ENCODE measurements at places on chromosomes 7 and 10.

DNA sequence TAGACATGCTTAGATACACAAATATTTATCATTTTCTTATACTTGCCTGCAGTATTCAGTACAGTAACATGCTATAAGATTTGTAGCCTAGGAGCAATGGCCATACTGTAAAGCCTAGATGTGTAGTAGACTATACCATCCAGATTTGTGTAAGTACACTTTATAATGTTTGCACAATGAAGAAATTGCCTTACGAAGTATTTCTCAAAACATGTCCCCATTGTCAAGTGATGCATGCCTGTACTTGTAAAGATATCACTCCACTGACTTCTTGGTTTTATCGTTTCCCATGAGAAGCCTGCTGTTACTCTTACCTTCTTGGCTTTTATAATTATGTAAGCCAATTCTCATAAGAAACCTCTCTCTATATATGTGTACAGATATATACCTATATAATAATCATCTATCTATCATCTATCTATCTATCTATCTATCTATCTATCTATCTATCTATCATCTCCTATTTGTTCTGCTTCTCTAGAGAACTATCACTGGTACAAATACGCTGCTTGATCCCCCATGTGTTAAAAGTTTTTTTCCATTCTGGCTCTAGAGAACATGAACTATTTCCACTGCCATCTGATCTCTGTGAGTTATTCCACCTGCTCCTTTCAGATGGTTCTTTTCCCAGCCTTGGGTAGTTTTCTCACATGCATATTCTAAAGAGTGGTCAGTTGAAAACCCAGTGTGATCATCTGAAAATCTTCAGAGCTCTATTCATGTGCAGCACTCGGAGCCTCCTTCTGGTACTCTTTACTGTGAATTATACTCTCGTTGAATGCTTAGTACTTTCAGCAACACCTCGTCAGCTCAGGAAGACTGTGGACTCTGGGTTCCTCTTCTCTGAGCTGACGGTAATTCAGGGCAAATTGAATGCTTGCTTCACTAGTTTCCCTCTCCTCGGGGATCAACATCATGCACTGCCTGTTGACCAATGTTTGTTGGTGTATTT lies 14.5 kb upstream of the VCL start:
- peak; percentile 48 for DNase-seq

DNA sequence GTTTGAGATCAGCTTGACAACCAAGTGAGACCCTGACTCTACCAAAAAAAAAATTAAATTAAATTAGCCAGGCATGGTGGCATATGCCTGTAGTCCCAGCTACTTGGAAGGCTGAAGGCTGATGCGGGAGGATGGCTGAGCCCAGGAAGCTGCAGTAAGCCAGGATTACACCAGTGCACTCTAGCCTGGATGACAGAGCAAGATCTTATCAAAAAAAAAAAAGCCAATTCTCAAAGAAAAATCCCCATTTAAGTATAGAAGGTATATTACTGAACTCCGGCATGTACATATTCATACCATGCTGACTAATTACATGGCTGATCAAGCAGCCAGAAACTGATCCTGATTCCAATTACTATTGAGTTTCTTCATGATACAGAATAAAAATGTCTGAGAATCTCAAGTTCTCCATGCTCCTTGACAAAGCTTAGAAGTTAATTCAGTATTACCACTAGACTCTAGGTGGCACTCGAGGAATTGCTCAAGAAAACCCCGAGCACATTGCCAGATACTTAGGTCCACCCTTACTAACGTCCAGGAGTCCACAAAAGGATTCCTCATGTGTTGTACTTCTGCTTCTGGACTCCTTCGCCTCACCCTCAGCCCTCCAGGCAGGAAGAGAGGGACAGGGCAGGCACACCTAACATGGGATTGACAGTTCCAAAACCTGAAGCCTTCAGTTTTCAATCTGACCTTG lies 148.9 kb downstream of the PARD3 start:
- peak; percentile 70 for DNase-seq

- DNase-seq = no peak
These were observed 38.5 kb downstream of the ERCC6 start for GRCh38 chr10:49500412-49500811.

DNA sequence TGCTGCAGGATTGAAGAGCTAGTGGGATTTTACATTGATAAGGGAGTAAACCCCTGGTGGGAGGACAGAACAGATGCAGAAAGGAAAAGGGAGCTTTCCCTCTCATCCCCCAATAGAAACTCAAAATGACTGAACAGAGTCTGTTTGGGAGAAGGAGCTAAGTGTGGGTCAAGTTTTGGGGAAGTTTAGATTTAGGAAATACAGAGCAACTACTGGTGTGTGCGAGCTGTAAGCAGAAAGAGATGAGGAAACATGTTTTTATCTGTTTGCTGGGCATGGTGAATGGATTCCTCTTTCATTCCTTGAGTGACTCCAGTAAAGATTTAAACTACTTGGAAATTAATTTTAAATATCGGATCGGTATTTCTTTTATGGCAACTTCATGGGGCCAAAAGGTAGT lies 132.7 kb downstream of the AOAH start:
- peak; percentile 7 for DNase-seq

DNA sequence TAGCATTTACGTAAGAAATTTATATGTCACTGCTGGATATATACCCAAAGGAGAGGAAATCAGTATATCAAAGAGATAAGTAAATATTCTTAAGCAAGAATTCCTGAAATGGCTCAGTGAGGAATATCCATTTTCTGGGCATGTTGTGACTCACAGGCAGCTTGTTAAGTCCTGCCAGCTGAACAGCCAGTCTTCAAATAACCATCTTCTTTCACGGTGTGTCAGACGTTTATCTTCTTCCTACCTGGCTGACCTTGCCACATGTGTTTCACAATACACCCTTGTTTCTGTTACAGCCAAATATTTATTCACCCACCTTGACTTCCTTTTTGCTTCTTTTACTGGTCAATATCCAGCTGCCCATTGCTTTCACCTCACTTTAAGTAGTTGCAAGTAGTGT lies 648.1 kb downstream of the ANKRD7 start:
- DNase-seq = no peak

- DNase-seq = no peak
These were observed 30.9 kb upstream of the KMT2E start for GRCh38 chr7:104983076-104983577.

DNA sequence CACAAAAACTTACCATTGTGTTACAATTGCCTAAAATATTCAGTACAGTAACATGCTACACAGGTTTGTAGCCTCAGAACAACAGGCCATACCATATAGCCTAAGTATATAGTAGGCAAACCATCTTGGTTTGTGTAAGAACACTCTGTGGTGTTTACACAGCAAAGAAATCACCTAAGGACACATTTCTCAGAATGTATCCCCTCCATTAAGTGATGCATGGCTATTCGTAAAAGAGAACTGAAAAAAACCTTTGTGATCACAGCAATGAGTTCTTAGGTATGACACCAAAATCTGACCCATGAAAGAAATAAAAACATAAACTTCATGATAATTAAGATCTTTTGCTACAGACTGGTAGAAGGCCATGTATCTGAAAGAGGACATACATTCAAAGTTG lies 121.5 kb downstream of the JMJD1C start:
- no peak for DNase-seq

DNA sequence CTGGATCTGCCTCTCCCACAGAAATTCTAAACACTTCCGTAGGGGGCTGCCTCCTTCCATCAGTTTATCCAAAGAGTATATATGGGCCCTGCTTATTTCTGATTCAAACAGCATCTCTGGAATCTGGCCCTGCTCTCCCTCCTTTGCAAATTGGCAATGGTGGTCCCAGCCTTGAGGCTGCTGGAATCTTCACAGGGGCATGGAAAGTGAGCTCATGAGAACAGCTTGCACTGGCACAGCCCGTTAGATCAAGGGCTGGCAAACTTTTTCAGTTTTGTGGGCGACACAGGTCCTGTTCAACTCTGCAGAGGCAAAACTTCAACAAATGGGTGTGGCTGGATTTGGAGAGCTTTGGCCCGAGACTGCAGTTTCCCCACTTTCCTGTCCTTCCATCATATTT lies 526.9 kb downstream of the KCNMA1 start:
- no peak for DNase-seq

DNA sequence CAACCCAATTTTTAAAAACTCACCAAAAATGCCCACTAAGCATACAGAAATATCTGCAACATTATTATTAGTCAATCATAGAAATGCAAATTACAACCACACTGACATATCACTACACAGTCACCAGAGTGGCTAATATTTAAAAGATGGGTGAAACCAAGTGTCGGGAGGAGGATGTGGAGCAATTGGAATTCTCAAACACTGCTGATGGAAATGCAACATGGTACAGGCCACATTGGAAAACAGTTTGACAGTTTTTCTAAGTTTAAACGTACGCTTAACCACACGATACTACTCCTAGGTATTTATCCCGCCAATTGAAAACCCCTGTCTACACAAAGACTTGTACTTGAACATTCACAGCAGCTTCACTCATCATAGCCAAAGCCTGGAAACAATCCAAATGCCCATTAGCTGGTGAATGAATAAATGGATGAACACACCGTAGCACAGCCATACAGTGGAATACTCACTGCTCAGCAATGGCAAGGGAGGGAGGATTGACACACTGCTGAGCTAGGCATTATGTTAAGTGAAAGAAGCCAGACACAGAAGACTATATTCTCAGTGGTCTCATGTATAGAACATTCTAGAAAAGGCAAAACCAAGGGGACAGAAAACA lies 16.3 kb downstream of the GCK start:
- DNase-seq = no peak

DNA sequence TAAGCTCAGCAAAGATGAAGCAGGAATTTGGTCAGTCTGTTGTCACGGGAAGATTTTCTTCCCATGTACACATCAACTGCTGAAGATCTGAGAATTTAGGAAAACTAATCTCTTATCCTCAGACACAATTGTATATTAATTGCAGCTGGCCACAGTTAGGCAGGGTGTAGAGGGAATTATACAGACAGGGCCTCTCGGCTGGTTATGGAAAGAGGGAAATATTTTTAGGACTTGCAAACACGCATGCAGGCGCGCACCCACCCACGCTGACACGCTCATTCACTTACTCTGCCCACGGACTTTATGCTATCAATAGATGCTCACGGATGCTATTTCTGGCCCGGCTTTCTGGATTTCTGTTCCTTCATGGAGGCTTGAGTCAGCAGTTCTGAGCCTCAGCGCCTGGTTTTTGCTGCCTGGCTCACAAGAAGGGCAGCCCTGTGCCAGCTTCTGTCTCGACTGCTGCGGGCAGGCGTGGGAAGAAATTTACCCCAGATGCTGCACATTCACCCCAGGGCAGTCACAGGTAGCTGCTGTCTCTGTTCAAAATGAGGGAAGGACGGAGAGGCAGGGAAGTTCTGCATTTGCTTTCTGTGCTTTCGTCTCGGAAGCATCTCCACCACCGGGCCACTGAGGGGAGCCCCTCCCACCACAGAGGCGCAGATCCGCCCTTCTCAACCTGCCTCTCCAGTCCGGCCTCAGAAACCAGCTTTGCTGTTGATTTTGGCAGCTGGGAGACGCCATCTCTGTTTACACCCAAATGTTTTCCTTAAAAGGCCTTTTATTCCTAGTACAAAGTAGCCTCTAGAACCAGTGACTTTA lies 116.3 kb upstream of the BTBD16 start:
- no peak for DNase-seq
